Occipital lobe (tissue), 3 donors: ENCODE measurements at places on chromosomes 16 and 17.

DNA sequence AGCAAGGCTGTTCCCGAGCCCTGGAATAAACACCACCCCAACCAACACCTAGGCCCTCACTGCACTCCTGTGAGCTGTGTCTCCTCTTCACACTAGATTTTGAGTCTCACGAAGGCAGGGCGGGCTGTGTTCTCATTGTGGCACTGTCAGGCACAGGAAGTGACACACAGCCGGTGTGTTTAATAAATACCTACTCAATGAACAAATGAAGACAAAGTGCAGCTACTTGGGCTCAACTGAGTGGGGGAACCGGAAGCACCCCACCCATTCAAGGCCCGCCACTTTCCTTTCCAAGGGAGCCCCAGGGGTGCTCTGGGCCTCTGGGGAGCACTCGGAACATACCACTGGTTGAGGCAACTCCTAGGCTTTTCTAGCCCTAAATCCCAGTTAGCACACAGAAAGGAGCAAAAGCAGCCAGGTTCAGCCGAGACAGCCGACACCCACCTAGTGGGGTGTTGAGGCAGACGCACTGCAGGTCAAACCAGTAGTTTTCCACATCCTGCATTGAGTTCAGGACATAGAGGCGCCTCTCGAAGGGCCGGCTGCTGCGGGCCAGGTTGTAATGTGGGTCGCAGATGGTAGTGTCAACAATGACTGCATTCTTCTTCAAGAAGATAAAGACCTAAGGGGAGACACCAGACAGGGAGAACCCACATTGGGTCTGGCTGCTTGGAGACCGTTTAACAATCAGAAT is 57.7 kb downstream of the GTF3C1 start:
- no peak for DNase-seq

GRCh38 chr16:3677994-3678393 is 23.5 kb downstream of the DNASE1 start:
- DNase-seq: no peak

GRCh38 chr16:81708266-81709015 is 70.7 kb upstream of the PLCG2 start:
- DNase-seq: no peak

DNA sequence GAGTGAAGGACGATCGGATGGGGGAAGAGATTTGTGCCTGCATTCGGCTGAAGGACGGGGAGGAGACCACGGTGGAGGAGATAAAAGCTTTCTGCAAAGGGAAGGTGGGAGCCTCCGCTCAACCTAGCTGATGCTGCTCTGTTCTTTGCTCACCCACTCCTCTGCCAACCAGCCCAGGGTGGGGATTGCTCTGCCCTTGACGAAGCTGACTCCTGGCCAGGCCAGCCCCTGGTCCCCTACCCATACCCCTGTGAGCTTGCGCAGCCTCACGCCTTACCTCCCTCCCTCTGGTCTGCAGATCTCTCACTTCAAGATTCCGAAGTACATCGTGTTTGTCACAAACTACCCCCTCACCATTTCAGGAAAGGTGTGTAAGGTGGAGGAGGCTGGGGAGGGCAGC is 4.8 kb upstream of the RSAD1 start:
- no peak for DNase-seq

DNA sequence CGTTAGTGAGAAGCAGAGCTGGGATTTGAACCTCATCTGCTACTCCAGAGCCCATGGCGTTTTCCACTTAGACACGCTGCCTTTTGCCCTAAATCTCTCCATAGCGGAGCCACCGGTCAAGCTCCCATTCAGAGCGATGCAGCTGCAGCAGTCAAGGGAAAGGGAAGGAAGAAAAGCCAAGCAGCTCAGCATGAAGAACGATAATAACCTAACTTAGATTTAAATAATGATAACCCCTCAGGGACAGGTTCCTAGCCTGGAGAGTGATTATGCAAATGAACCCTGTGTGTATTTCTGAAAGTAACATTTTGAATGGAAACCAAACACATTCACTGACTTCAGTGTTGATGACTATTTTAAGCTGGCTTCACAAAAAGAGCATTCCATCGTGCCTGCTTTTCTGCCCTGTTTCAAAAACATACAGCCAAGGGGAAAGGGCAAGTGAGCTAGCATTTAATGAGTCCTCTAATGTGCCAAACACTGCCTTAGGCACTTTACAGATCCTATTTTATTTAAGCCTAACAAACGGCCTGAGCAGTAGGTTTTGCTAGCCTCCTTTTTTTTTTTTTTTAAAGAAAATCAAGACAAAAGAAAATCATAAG is 798.3 kb downstream of the CDH8 start:
- no peak for DNase-seq

DNA sequence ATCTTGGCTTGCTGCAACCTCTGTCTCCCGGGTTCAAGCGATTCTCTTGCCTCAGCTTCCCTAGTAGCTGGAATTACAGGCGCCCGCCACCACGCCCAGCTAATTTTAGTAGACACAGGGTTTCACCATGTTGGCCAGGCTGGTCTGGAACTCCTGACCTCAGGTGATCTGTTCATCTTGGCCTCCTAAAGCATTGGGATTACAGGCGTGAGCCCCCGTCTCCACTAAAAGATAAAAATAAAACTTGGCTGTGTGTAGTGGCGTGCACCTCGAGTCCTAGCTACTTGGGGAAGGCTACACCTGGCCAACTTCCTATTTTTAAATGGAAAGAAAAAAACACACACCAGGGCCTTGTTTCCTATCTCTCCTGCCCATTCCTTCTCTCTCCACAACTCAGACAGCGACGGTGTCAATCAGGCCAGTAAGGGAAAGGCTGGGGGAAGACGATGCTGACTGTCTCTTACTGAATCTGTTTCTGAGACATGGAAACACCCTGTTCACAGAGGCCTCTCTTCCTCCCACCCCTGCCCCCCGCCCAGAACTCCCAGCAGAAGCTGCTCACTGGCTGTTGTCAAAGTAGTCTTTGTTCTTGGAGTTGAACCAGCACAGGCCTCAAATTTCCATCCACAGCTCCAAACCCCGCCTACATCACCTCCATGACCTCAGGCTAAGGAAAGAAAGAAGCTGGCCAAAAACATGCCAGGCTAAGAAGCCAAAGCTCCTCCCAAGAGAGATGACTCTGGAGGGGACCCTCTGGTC is 96.6 kb downstream of the NXN start:
- no peak for DNase-seq

GRCh38 chr17:79721993-79722671 is 8.6 kb upstream of the ENPP7 start:
- no peak for DNase-seq

- DNase-seq: no peak
These were observed at the start of gene LRRC75A for GRCh38 chr17:16491703-16492612. Gene LRRC75A, minus strand, starts transcription at chr17:16492193. Its CDS starts 203 bp downstream, at chr17:16491990.

DNA sequence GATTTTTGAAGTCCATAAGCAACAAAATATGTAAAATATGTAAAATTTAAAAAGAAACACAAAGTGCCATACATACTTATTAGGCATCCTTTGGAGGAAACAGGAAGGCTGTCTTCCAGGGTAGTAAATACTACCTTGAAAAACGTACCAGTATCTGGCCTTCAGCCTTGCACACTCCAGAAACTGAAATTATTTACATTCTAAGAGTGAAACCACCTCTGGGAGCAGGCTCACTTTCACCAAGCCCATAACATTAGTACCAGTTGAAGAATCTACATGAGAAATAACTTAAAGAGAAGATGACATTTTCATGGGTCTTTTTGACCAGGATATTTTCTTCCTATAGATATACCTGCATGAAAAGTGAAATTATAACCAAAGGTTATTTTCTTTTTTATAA is 6.4 kb downstream of the KRTAP9-1 start:
- no peak for DNase-seq

GRCh38 chr17:27082775-27083154 is 211.1 kb upstream of the WSB1 start:
- DNase-seq: no peak

- no peak for DNase-seq
These were observed 66.2 kb downstream of the MYH13 start for GRCh38 chr17:10306585-10306984.

- no peak for DNase-seq
These were observed 119.1 kb upstream of the ANKFN1 start for GRCh38 chr17:56034197-56034635.

- DNase-seq: no peak
These were observed 3.1 kb downstream of the LMF1 start for GRCh38 chr16:967546-968295.

- peak; percentile 73 for DNase-seq
These were observed 144.7 kb upstream of the SOX9 start for GRCh38 chr17:71976011-71976649.

- no peak for DNase-seq
These were observed 114.0 kb downstream of the C16orf95 start for GRCh38 chr16:87203060-87203656.

DNA sequence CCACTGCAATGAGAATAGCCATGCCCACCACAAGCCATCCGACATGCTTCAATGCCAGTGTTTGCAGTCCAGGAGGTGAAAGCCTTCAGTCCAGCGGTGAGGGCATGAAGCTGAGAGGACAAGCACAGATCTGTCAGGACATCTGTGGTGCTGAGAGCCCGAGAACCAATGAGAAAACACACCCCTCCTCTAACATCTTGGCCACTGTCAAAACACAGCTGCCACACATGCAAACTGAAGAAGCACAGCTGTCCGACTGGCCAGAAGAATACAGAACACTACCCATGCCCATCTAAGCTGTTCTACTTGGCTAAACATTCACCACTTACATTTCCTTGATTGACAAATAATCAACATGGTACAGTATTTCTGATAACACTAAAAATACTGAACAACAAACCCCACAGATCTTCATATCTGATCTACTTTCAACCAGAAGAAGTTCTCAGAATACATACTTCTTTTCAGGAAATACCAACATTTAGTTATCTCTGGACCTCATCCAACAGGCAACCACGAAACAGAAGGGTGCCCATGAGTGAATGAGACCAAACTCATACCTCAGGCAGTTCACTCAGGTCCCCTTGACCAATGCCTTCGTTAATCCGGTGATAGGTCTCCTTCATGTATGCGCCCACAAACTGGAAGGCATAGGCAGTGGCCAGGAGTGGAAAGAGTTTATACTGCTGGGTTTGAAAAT is 10.2 kb upstream of the FBF1 start:
- DNase-seq: no peak

GRCh38 chr16:17358355-17358754 is 112.4 kb downstream of the XYLT1 start:
- no peak for DNase-seq

DNA sequence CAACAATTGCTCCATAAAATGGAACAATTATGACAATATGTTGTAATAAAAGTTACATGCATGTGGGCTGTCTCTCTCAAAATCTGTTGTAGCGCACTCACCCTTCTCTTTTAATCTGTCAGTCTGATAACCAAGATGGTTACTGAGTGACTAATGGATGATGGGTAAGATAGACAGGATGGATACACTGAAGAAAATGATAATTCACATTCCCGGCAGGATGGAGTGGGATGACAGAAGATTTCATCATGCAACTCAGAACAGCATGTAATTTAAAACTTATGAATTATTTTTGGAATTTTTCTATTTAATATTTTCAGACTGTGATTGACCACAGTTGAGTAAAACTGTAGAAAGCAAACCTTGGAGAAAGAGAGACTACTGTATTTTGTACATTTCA is 30.5 kb downstream of the CDH13 start:
- no peak for DNase-seq

GRCh38 chr16:4217204-4218131 is 24.4 kb downstream of the SRL start:
- DNase-seq: no peak

DNA sequence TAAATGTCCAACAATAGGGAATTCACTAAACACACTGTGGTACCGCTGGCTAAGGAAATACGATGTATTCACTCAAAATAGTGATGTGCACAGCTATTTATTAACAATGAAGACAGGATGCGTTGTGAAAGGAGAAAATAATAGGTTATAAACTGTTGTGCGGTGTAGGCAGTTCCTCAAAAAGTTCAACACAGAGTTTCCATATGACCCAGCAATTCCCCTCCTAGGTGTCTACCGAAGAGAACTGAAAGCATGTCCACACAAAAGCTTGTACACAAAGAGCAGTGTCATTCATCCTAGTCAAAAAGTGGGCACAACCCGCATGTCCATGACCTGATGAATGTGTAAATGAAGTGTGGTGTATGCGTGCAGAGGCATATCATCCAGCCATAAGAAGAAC is 1.2 kb upstream of the CES1 start:
- no peak for DNase-seq

DNA sequence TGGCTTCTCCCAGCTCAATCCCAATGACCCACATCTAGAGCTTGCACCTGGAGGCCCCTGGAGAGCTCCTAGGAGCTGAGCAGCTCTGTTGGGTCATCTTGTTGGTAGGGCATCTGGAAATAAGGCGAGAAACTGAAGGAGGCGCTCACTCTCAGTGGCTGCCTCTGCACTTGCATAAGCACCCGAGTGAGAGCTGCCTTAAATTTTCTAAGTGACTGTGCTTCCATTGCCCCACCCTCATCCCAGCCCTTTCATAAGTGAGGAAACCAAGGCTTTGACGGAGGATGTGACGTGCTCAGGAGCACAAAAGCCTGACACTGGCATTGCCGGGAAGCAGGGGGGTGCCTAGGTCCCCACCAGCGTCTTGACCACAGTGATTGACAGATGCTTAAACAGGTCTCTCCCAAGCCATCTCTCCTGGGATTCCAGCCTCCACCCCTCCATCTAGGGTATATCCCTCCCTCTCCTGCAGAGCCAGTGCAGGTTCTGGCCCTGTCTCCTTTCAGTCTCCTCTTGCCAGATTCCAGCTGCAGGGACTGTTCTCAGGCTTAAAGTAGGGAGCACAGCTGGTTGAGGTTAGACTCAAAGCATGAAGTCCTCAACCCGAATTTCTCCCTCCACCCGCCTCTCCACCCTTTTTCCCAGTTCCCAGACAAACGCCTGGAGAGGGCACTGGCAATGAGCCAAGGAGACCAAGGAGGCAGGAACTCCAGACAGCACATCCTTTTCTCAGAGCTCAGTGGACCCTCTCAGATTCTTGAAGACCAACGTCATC is 113.7 kb downstream of the IRX5 start:
- no peak for DNase-seq

GRCh38 chr16:85132456-85133289 is 20.4 kb upstream of the CIBAR2 start:
- no peak for DNase-seq

DNA sequence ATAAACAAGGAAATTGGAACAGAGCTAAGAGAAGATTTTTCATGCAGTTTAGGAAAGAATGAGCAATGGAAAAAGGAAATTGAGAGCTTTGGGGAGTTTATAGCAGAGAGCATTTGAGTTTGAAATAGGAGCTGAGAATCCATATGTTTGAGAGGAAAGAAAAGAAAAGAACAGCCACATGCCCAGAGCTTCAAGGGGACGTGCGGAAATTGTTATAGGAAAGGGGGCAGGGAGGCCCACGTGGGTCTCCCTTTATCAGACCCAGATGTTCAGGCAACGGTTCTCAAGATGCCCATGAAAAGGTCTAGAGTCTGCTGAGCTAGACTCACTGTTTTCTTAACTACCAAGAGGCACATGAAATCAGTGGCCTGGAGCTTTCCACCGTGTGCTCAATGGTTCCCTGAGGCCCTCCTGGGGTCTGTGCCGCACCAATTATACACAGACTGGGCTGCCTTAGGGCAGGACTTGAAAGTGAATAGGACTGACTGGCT is 31.2 kb downstream of the CHD9 start:
- no peak for DNase-seq
